ENCODE measurements at places on chromosomes 6 and 20.

GRCh38 chr20:23641936-23642751 is 4.4 kb upstream of the CST3 start:
- no peak for DNase-seq

DNA sequence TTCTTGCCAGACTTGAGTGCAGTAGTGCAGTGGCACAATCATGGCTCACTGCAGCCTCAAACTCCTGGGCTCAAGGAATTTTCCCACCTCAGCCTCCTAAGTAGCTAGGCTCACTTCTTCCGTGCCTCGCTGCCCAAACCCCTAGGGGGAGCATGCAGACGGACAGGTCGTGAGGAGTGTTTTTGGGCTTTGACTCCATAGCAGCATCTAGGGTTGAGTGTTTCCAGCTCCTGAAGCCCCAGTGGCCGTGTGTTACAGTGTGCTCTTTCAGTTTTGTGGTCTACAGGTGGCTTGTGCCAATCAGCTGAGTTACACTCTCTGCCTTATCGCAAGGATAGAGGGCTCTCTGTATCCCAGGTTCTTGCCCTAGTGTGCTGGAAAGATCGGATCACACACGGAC is 33.4 kb downstream of the NCOA3 start:
- DNase-seq, result no peak

- DNase-seq, result no peak
These were observed 306.4 kb upstream of the PRND start for GRCh38 chr20:4415281-4415680.

DNA sequence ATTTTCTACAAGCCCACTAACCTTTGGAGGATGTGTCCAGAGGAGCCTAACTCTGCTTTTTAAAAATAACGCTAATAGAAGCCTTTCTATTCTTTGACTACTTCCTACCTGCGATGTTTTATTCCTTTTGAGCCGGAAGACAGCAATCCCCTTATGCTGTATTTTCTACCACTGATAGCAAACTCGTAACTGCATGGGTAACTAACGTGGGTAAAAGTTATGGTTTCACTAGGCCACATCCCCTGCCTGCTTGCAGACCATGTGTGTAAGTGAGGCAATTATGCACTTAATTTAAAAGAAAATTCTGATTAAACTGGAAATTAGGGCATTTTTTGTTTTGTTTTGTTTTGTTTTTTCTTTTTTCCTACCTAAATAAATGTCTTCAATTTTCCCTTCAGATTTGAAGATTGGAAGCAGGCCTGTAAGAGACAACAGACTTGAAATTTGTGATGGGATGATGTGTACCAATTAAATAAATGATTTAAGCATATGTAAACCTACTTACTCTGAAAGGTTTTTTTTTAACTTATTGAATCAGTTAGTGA is 931 bp downstream of the UFL1 start:
- no peak for DNase-seq

DNA sequence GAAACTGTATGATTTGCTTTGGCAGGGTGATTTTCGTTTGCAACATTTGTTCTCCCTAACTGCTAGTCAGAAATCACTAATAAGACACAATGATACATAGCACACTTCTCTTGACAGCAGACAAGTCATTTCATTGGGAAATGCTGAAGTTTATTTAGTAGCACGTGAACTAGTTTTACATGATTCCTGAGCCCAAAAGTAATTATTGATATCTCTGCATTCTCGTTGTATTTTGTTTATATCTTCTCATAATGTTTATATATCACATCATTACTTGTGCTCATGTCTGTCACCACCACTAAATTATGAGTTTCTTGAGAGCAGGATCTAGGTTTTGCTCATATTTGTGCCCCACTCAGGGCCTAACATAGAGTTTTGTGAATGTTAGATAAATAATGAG is 151.7 kb downstream of the KIF6 start:
- no peak for DNase-seq

GRCh38 chr20:61963885-61964674 is 101.6 kb downstream of the TAF4 start:
- no peak for DNase-seq

- DNase-seq, result no peak
These were observed 14.4 kb upstream of the ABHD16B start for GRCh38 chr20:63846888-63847236.
